ENCODE measurements at places on chromosomes 4 and X.
A peak's percentile ranks its signal among the peaks of the same experiment; 100 is the strongest.

GRCh38 chr4:179328627-179329026 lies 1886.4 kb upstream of the AGA start:
- no peak for DNase-seq

GRCh38 chrX:93673056-93673868 lies at the start of gene NAP1L3:
Gene NAP1L3 (minus strand): TSS chrX:93673578. CDS start chrX:93673304, 274 bp downstream.
- DNase-seq = peak; percentile 88

- DNase-seq = no peak
Measured at GRCh38 chrX:7993873-7994272, 66.7 kb upstream of the PNPLA4 start.

- DNase-seq = no peak
Measured at GRCh38 chr4:55466001-55466400, 70.2 kb downstream of the TMEM165 start.
